ENCODE measurements at places on chromosomes 7 and 10.

DNA sequence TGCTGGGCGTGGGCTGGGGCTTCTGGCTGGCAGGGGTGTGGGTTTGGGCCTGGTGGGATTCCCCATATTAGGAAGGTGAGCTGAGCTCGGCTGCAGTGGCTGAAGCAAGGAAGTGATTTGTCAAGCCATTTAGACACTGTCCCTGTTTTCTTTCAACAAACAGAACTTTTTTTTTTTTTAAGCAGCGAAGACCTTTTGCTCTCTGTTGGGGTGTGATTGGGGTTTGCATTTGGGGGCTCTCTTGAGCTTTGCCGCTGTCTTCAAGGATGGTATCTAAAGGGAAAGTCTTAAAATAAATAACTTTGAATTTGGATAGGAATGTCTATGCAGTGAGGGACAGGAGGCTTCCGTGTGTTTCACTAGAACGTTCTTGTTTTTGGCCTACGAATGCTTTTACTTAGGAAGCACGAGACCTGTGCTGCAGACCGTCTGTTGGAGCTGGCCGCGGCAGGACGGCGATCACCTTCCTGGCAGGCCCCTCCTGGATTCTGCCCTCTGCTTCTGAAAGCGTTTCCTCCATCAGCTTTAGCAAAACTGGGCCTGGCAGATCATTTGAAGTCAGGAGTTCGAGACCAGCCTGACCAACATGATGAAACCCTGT is 43.9 kb downstream of the FOXK1 start:
- no peak for DNase-seq

DNA sequence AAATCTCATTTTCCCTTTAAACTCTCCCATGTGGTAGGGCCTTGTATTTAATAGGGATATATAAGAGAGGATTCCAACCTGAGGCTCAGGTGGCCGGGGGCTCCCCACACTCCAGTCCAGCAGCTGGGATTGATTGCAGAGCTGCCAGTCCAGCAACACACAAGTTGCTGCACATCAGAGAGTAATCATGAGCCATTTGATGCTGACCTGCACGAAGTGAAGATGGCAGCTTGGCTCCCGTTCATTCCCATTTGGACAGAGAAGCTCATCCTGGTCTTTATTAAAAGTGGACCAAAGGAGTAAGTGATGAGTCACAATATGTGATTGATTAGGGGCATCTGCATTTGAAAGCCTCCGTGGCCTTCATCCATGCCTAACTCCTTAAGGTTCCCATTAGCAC is 202.4 kb downstream of the PLXNA4 start:
- DNase-seq, result no peak

DNA sequence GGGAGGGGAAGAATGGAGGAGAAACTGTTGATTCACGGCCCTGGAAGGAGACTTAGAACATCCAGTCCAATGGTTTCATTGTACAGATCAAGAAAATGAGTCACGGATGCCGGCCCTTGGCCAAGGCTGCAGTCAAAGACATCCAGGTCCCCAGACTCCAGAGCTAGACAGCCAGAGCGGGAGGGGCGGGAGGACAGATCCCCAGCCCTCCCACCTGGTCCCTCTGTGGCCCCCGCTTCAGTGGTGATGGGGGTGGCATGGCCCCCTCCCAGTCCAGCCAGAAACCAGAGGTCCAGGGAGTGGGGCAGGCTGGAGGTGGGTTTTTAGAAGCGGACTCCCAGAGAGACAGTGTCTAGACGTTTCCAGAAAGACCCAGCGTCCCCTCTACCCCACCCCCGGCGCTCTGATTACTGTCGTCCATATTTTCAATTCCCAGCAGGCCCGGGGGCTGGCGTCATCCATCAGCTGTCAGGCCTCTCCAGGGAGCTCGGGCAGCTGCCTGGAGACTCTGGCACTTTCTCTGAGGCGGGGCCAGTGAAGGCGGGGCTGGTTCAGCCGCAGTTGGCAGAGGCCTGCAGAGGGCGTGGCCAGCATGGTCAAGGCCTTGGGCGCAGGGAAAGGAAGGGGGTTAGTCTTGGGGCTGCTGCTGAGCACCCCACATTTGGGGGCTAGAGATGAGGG is 8.0 kb upstream of the HSPB1 start:
- DNase-seq, result peak; percentile 98

DNA sequence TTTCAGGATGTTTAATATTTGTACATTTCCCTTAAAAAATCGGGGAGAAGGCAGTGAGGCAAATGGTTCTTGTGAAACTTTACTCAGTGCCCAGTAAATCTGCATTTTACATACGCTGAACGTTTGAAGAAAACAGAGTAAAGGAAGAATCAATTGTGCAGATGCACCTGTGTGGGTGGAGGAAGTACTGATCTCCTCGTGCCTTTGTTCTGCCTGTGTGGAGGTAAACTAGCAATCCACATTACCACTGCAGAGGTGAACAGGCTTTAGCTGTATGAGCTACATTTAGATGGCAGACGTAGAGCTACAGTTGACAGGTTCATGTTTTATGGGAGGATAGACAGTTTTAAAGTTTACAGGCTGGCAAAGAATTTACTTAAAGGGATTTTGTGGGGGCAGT is 62.7 kb upstream of the VIPR2 start:
- DNase-seq, result no peak

DNA sequence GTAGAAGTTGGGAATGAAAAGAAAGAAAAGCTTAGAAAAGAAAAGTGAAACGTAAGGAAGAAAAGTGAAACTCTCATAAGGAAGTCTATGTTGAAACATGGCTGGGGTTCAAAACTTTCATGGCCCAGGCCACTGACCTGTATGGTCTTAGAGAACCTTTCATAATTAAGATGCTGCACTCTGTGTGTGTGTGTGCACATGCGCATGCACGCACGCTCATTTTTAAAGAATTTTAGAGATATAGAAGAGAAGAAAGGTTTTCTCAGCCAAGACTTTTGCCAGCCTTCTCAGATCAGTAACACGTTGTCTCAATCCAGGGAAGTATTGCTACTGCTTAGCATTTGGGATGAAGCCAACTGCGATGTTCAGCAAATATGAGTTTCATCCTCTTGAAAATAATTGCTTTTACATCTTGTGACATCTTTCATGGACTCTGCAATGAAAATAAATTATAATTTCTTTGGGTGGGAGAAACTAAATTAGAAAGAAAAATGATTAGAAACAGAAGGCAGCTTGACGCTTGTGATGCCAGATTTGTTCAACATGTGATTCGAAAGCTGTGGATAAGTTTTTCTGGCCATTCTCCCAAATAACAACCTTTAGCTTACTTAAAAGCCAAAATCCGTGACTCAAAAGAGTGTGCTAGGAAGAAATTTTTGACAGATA is 16.2 kb upstream of the SLC26A4 start:
- no peak for DNase-seq

DNA sequence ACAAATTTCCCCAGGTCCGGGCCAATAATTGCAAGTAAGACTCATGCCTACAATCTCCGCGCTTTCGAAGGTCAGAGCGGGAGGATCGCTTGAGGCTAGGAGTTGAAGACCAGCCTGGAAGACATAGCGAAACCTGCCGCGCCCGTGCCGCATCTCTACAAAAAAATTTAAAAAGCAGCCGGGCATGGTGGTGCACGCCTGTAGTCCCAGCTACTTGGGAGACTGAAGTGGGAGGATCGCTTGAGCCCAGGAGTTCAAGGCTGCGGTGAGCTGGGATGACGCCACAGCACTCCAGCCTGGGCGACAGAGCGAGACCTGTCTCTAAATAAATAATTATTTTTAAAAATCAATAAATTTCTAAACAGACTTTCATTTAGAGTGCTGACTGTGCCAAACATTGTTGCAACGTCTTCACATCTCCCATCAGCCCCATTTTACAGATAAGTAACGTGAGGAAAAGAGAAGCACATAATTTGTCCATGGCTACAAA is 494 bp upstream of the CFAP43 start:
- no peak for DNase-seq

DNA sequence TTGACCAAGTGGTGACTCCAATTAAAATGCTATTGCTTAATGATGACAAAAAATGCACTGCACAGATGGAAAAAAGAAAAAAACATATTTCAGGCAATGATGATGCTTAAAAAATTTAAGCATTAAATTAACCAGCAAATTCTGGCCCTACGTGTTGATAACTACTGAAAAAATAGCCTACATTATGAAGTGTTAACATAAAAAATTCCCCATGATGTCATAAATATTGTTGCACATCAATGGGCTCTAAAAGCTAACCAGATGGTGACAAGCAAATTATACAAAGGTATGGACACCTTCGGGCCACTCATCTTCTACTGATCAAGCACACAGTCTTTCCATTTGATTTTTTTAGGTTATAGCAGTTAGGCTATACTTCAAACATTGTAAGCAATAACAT is 267.4 kb downstream of the PARD3 start:
- peak; percentile 32 for DNase-seq

GRCh38 chr10:5627486-5628044 is 38.8 kb downstream of the ASB13 start:
- DNase-seq, result no peak

DNA sequence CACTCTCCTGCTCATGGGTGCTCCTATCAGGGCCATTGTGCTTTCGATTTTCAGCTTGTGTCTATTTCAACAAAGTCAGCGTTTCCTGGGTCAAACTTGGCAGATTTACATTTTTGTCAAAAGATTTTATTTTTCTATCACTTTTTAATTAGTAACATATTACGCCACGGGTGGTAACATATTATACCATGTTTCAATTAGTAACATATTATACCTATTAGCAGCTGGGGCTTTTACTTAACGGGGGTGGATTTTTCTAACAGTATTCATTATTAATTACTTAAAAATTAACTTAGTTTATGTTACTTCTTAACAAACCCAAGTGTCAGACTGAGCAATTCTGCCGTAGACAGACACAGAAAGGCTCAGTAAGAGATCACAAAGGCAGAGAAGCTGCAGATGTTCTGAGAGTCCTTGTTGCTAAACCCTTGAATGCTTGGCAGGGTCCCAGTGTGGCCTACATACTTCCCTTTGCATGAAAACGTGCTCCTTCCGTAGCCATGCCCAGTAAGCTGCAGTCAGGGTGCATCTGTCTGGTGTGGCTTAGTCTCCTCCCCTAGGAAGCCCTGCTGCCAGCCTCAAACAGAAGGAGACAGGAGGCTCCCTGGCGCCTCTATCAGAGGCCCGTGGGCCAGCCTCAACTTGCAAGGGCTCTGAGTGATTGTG is 263.1 kb upstream of the CXCL12 start:
- no peak for DNase-seq

DNA sequence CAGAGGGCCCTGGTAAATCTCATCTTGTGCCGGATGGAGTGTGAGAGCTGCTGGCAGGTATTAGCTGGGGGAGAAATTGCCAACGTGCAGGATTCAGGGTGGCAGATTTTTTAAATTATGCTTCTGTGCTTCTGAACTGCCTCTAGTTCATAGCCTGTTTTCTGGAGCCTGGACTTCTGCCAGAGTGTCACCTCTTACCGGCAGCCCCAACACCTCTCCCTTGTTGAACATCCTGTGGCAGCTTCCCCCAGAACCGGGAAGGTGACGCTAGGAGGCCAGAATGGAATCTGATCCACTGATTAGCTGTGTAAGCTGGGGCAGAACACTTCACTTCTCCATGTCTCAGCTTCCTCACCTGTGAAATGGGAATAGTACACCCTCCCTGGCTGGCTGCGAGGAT is 5.1 kb downstream of the VWA2 start:
- no peak for DNase-seq

GRCh38 chr7:23012908-23013714 is 819 bp downstream of the HYCC1 start:
- DNase-seq, result peak; percentile 80

- DNase-seq, result peak; percentile 42
These were observed 48.1 kb downstream of the PDLIM1 start for GRCh38 chr10:95242581-95243317.

GRCh38 chr10:70584909-70585544 is 17.5 kb downstream of the PRF1 start:
- peak; percentile 95 for DNase-seq

- DNase-seq, result peak; percentile 38
These were observed 23.8 kb upstream of the GLCCI1 start for GRCh38 chr7:7944619-7945282.

DNA sequence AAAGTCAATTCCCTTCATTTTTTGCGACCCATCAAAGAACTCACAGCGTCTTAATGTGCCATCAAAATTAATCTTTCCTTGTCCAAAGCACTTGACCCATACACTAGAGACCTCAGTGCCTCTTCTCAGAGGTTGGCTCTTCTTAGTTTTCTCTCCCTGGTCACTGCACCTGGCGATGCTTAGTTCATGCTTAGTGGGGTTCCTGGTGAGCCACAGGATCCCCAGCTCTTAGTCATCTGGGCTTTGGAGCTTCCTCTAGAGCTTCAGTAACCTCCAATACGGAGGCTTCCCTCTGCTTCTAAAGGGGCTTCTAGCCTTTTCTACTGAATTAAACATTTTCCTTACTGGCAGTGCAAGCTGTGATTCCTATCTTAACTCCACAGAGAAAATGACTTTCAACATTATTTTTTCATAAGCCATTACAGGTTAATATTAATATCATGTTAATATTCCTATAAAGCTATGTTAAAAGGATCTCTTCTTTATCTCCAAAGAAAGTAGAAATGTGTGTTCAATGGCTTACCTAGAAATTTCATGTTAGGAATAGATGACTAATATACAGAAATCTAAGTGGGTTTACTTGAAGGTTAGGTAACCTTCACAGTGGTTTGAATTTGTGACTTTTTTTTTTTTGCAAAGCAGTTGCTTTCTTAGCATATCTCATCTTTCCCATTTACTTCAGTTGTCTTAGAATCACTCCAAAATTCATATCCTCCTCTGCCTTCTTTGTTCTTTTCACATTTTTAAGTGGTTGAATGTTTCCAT is 295.2 kb downstream of the CAMK1D start:
- peak; percentile 33 for DNase-seq

DNA sequence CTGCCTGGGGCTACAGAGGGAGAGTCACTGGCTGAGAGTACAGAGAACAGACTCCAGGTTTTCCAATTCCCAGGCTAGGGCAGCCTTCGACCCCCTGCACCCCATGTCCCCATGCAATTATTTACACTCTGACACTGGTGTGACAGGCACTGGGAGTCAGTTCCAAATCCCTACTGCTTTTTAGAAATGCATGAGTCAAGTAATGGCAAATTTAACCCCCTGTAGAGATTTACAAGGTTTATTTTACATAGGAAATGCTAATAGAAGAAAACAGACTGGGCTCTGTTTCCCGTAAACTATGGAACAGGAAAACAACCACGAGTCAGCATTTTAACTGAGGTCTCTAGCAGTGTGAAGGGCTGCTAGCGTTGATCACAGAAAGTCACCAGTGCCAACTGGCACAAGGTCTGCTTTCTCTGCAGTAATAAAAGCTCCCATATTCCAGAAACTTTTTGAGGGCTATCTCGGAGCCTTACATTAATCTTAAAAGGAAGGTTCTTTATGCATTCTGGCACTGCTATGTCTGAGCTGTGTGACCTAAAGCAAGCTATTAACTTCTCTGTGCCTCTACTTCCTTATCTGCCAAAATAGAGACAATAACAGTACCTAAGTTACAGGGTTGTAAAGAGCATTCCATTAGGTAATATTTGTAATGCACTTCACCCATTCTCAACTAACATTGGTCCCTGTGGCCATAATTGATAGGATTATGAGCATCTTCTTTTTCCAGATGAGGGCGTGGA is 28.2 kb downstream of the NOD1 start:
- no peak for DNase-seq

DNA sequence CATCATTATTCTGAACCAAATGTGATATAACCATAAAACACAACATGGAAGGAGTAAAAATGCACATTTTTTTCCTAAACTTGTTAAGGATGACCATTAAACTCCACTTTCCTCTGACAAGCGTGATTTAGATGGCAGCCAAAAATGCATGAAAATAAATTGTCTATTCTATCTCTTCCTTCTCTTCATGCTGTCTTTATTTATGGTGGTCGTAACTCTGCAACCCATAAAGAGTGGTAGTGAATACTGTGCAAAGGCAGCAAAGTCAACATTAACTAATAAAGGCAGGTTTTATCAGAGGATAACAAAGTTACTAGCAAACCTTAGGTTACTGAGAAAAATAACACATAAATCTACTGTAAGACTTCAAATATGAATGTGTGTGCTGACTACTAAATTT is 106.6 kb downstream of the TPK1 start:
- DNase-seq, result no peak

All from NCI-H69 (cell line).